Epithelial cell of umbilical artery (primary cell): ENCODE measurements at places on chromosomes 5 and 9. TPM values are rescaled to one million over a fixed set of nuclear protein-coding genes. Genes with fewer than 3 reads are reported as not detected.

The PELO gene
- total RNA-seq, result 15.3 and 16.7 TPM in 2 replicates

The PKD2L2 gene
- not detected in 2 replicates for total RNA-seq

The DNAH5 gene
- 0.15 and 0.32 TPM in 2 replicates for total RNA-seq

The REEP2 gene
- total RNA-seq, result 1.4 and 3.2 TPM in 2 replicates

The AFAP1L1 gene
- total RNA-seq, result 54.0 and 70.5 TPM in 2 replicates

The SURF4 gene
- 440 and 443 TPM in 2 replicates for total RNA-seq

The SHISAL2B gene
- not detected in 2 replicates for total RNA-seq

The CWC27 gene
- total RNA-seq, result 18.2 and 19.5 TPM in 2 replicates

The TEX48 gene
- not detected in 2 replicates for total RNA-seq

The CCDC107 gene
- total RNA-seq, result 10.1 and 12.2 TPM in 2 replicates

The PCDHAC2 gene
- total RNA-seq, result under 0.01 and 0.30 TPM in 2 replicates

The SLC6A7 gene
- not detected in 2 replicates for total RNA-seq

The CKMT2 gene
- total RNA-seq, result under 0.01 TPM in 1 of 2 replicates, not detected in the other

The PIP5K1B gene
- 0.32 TPM in 1 of 2 replicates, not detected in the other for total RNA-seq

The SLC36A3 gene
- total RNA-seq, result not detected in 2 replicates

The ANXA1 gene
- 543 and 684 TPM in 2 replicates for total RNA-seq

The PROB1 gene
- total RNA-seq, result 0.61 and 0.65 TPM in 2 replicates

The FABP6 gene
- total RNA-seq, result not detected in 2 replicates
